Subcutaneous adipose tissue (tissue), 4 donors: ENCODE measurements at places on chromosomes 13 and 19. TPM values are rescaled to one million over a fixed set of nuclear protein-coding genes. Genes with fewer than 3 reads are reported as not detected.

Gene ACP7
- total RNA-seq, result not detected

Gene LIG1
- total RNA-seq, result 2.3 TPM

Gene KLK15
- total RNA-seq, result not detected

Gene PRSS57
- not detected for total RNA-seq

Gene MED25
- 30.5 TPM for total RNA-seq

Gene SLC10A2
- not detected for total RNA-seq

Gene ZNF345
- 7.7 TPM for total RNA-seq

Gene PGLYRP2
- not detected for total RNA-seq

Gene PPM1N
- 1.3 TPM for total RNA-seq

Gene LRG1
- 1.3 TPM for total RNA-seq

Gene HIPK4
- 0.34 TPM for total RNA-seq

Gene CBLC
- total RNA-seq, result not detected

Gene PSG3
- total RNA-seq, result not detected

Gene SULT2B1
- not detected for total RNA-seq

Gene SIAH3
- total RNA-seq, result not detected

Gene RXFP2
- 1.1 TPM for total RNA-seq

Gene RASL11A
- total RNA-seq, result 53.0 TPM

Gene SPACA6
- total RNA-seq, result 5.8 TPM

Gene FAM216B
- not detected for total RNA-seq

Gene RASAL3
- 7.0 TPM for total RNA-seq

Gene ACTMAP
- total RNA-seq, result 3.9 TPM

Gene OR10H3
- total RNA-seq, result not detected

Gene OLFM2
- 258 TPM for total RNA-seq

Gene SRRM5
- not detected for total RNA-seq

Gene PNMA8B
- total RNA-seq, result 0.49 TPM

Gene PDCD5
- total RNA-seq, result 89.9 TPM

Gene ENOX1
- total RNA-seq, result 0.66 TPM

Gene OR7A5
- not detected for total RNA-seq

Gene TEKTIP1
- not detected for total RNA-seq

Gene SPRY2
- 68.5 TPM for total RNA-seq

Gene ATP8A2
- 0.17 TPM for total RNA-seq

Gene NCR1
- not detected for total RNA-seq

Gene SLC15A1
- not detected for total RNA-seq

Gene CABP5
- total RNA-seq, result not detected

Gene KASH5
- not detected for total RNA-seq

Gene AKT2
- total RNA-seq, result 95.6 TPM

Gene NLRP5
- total RNA-seq, result not detected

Gene LGALS4
- total RNA-seq, result not detected

Gene WIZ
- 14.8 TPM for total RNA-seq

Gene SOX1
- not detected for total RNA-seq

Gene ZNF284
- 2.4 TPM for total RNA-seq

Gene ODAD3
- total RNA-seq, result 0.33 TPM

Gene TCF3
- total RNA-seq, result 21.9 TPM

Gene MIPEP
- 19.0 TPM for total RNA-seq

Gene CEACAM20
- total RNA-seq, result not detected

Gene TNFSF13B
- total RNA-seq, result 5.5 TPM

Gene SIGLEC11
- total RNA-seq, result 3.3 TPM

Gene OR7C1
- not detected for total RNA-seq
